Lower lobe of right lung (tissue), 2 donors: ENCODE measurements at places on chromosomes 11 and 22. TPM values are rescaled to one million over a fixed set of nuclear protein-coding genes. Genes with fewer than 3 reads are reported as not detected.
A peak's percentile ranks its signal among the peaks of the same experiment; 100 is the strongest.

The TRPM5 gene
- not detected for total RNA-seq

The NAALAD2 gene
- 1.6 TPM for total RNA-seq

The ANGPTL5 gene
- 0.71 TPM for total RNA-seq

The CTSD gene
- total RNA-seq, result 2,919 TPM

The TYR gene
- total RNA-seq, result not detected

The PARVA gene
- total RNA-seq, result 58.3 TPM

The OR5B21 gene
- not detected for total RNA-seq

The CRYBB3 gene
- total RNA-seq, result 0.74 TPM

The OR52E8 gene
- not detected for total RNA-seq

The IL17REL gene
- total RNA-seq, result 0.09 TPM

The TMEM45B gene
- total RNA-seq, result 13.8 TPM

DNA sequence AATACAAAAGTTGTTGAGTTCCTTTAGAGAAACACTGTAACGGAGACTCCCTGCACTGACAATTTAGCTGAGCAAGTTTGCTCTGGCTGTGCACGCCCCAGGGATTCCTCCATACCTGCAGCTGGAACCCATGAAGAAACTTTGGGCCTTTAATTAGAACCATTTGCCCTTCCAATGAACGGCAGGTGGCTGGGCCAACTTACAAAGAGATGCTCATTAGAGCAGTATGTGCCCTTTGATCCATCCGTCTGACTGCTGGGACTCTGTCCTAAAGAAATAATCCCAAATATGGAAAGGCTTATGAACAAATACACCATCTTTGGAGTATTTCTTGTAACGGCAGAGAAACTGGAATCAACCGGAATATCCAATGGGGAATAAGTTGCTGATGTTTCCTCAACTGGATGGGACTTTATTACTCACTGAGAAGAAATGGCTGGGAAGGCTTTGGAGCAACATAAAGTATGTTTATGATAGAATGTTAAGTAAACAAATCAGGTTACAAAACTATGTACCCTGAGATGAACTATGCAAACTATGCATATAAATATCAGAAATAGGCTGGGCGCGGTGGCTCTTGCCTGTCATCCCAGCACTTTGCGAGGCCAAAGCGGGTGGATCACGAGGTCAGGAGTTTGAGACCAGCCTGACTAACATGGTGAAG lies 24.4 kb upstream of the FBLN1 start:
- no peaks in the 10 kb centered on the region for H3K4me1 ChIP-seq
- H3K4me3 ChIP-seq, result no peak overlapping the region
- DNase-seq, result peak; percentile 43
- no peak overlapping the region for H3K27ac ChIP-seq

GRCh38 chr11:44047298-44047697 lies 483 bp upstream of the ACCSL start:
- H3K4me1 ChIP-seq, result no peaks in the 10 kb centered on the region
- H3K27ac ChIP-seq, result no peak overlapping the region
- no peak overlapping the region for H3K4me3 ChIP-seq
- no peaks in the 10 kb centered on the region for H3K36me3 ChIP-seq

DNA sequence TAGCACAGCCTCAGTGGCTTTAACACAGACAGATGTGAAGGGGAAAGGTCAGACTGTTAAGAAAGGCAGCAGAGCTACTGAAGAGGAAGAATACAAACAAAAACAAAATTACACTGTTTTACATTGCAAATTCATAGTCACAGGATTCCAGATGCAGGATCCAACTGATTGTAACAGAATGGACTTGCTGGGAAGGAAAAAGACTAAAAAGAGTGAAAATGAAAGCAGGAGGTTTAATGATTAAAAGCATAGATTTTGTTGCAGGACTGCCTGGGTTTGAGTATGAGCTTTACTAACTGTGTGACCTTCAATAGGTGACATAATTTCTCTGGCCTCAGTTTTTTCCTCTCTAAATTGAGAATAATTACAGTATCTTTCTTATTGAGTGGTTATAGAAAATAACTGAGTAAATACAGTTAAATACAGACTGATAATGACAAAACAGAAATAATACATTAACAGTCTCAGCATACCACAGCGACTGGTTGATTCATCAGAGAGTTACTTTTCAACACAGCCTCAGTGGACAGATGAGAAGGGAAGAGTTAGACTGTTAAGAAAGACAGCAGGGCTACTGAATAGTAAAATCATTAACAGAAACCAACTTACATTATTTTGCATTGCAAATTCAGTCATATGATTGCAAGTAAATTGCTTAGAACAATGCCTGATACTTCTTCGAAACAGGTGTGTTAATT lies 704.2 kb upstream of the TENM4 start:
- no peaks in the 10 kb centered on the region for H3K4me1 ChIP-seq
- H3K27me3 ChIP-seq, result no peaks in the 10 kb centered on the region
- no peak overlapping the region for H3K27ac ChIP-seq

- H3K27me3 ChIP-seq, result no peaks in the 10 kb centered on the region
- no peak overlapping the region for H3K4me3 ChIP-seq
- H3K36me3 ChIP-seq, result peaks cover 28% of the 10 kb centered on the region
- peaks cover 69% of the 10 kb centered on the region for H3K4me1 ChIP-seq
Measured at GRCh38 chr22:31947296-31947695, 3.0 kb downstream of the YWHAH start.

DNA sequence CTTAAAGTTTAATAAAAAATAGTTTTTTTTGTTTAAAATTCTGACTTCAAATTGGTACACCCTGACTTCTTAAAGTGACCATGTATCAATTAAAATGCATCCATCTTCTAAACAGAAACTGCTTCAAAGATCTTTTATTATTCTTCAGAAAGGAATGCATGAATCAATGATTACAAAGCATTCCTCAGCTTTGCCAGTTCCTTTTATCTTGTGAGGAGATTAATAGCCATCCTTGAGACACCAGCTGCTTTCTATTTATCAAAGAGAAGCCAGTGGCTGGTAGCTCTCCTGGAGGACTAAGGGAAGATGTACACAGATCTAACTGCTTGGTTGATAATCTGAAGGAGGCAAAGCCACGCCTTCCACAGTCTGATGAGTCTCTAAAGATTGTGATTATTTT lies 2222.5 kb downstream of the LRRC4C start:
- no peak for DNase-seq
- no peak overlapping the region for H3K27ac ChIP-seq
- H3K4me3 ChIP-seq, result no peak overlapping the region
- no peaks in the 10 kb centered on the region for H3K27me3 ChIP-seq
- H3K36me3 ChIP-seq, result no peaks in the 10 kb centered on the region

DNA sequence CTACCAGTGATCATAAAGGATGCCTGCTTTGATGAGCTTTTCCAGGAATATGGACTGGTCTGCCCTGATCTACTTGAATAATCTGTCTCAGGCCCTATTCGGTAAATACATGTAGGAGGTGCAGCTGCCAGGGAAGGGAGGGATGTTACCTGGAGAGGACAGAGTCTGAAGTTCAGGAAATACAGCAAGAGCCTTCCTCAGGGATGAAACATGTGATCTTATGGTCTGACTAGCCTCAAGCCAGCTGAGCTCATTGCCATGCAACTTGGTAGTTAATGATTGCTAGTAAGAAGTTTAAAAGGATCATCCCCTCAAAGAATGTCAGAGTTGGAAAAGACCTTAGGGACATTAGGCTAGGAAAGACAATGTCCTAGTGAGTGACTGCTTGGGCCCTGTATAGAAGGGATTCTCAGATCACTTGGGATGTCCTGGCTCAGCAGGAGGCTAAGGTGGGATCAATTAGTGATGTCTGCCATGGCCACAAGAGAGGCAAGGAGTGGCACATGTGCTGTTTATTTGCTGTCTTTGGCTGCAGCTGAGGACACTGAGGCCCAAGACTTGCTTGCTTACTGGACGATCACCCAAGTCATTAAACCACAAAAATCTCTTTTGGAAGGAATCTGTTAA lies 18.5 kb downstream of the PTPRJ start:
- H3K4me1 ChIP-seq, result peaks cover 22% of the 10 kb centered on the region
- H3K27ac ChIP-seq, result no peak overlapping the region
- no peak for DNase-seq
- no peaks in the 10 kb centered on the region for H3K36me3 ChIP-seq

GRCh38 chr11:57539342-57539741 lies 1.9 kb downstream of the SMTNL1 start:
- no peak overlapping the region for H3K4me3 ChIP-seq
- no peaks in the 10 kb centered on the region for H3K4me1 ChIP-seq
- H3K36me3 ChIP-seq, result no peaks in the 10 kb centered on the region
- no peaks in the 10 kb centered on the region for H3K27me3 ChIP-seq
- H3K27ac ChIP-seq, result no peak overlapping the region

- H3K4me1 ChIP-seq, result peaks cover 14% of the 10 kb centered on the region
- no peak for DNase-seq
- H3K27ac ChIP-seq, result peak overlapping the region; percentile 88
- no peaks in the 10 kb centered on the region for H3K27me3 ChIP-seq
- no peaks in the 10 kb centered on the region for H3K36me3 ChIP-seq
Measured at GRCh38 chr11:63680834-63681320, 423 bp upstream of the RTN3 start.

- H3K27me3 ChIP-seq, result no peaks in the 10 kb centered on the region
- H3K4me3 ChIP-seq, result peak overlapping the region; percentile 72
- H3K36me3 ChIP-seq, result peaks cover 35% of the 10 kb centered on the region
- H3K4me1 ChIP-seq, result peaks cover 56% of the 10 kb centered on the region
- peak overlapping the region; percentile 94 for H3K27ac ChIP-seq
Measured at GRCh38 chr22:38755155-38755910, 465 bp downstream of the SUN2 start.

GRCh38 chr22:37610480-37611129 lies 2.0 kb downstream of the GGA1 start:
- peaks cover 18% of the 10 kb centered on the region for H3K36me3 ChIP-seq
- peak overlapping the region; percentile 91 for H3K27ac ChIP-seq
- H3K27me3 ChIP-seq, result no peaks in the 10 kb centered on the region

- H3K27me3 ChIP-seq, result no peaks in the 10 kb centered on the region
- DNase-seq, result no peak
- H3K36me3 ChIP-seq, result no peaks in the 10 kb centered on the region
- no peak overlapping the region for H3K27ac ChIP-seq
Measured at GRCh38 chr11:66361502-66361941, 10.0 kb downstream of the SLC29A2 start.

- peak overlapping the region; percentile 71 for H3K4me3 ChIP-seq
- DNase-seq, result peak; percentile 60
- peaks cover 28% of the 10 kb centered on the region for H3K4me1 ChIP-seq
- H3K27ac ChIP-seq, result peak overlapping the region; percentile 78
Measured at GRCh38 chr11:111541254-111542061, 938 bp downstream of the LAYN start.

- DNase-seq, result peak; percentile 57
- H3K36me3 ChIP-seq, result no peaks in the 10 kb centered on the region
- H3K4me3 ChIP-seq, result no peak overlapping the region
- peaks cover 5% of the 10 kb centered on the region for H3K4me1 ChIP-seq
- H3K27ac ChIP-seq, result no peak overlapping the region
Measured at GRCh38 chr11:115623021-115623451, 118.8 kb upstream of the CADM1 start.

- DNase-seq, result peak; percentile 78
- H3K4me3 ChIP-seq, result peak overlapping the region; percentile 97
- no peaks in the 10 kb centered on the region for H3K36me3 ChIP-seq
- peaks cover 17% of the 10 kb centered on the region for H3K4me1 ChIP-seq
- H3K27me3 ChIP-seq, result no peaks in the 10 kb centered on the region
Measured at GRCh38 chr11:57514538-57515331, 767 bp downstream of the SLC43A1 start.

- no peak overlapping the region for H3K4me3 ChIP-seq
- no peak for DNase-seq
- H3K4me1 ChIP-seq, result peaks cover 9% of the 10 kb centered on the region
Measured at GRCh38 chr22:44311104-44311854, 1.5 kb downstream of the SHISAL1 start.

- DNase-seq, result peak; percentile 82
- peaks cover 12% of the 10 kb centered on the region for H3K36me3 ChIP-seq
- peaks cover 34% of the 10 kb centered on the region for H3K27me3 ChIP-seq
- H3K4me1 ChIP-seq, result peaks cover 31% of the 10 kb centered on the region
- peak overlapping the region; percentile 98 for H3K4me3 ChIP-seq
- H3K27ac ChIP-seq, result peak overlapping the region; percentile 97
Measured at GRCh38 chr11:66289548-66290329, 796 bp upstream of the YIF1A start.

- no peak overlapping the region for H3K27ac ChIP-seq
- DNase-seq, result no peak
- no peaks in the 10 kb centered on the region for H3K4me1 ChIP-seq
- no peak overlapping the region for H3K4me3 ChIP-seq
Measured at GRCh38 chr11:105574974-105575373, 34.9 kb upstream of the GRIA4 start.

GRCh38 chr11:29300420-29300819 lies 716.4 kb downstream of the KCNA4 start:
- DNase-seq, result no peak
- H3K4me3 ChIP-seq, result no peak overlapping the region
- no peaks in the 10 kb centered on the region for H3K36me3 ChIP-seq
- no peaks in the 10 kb centered on the region for H3K4me1 ChIP-seq
- H3K27ac ChIP-seq, result no peak overlapping the region

DNA sequence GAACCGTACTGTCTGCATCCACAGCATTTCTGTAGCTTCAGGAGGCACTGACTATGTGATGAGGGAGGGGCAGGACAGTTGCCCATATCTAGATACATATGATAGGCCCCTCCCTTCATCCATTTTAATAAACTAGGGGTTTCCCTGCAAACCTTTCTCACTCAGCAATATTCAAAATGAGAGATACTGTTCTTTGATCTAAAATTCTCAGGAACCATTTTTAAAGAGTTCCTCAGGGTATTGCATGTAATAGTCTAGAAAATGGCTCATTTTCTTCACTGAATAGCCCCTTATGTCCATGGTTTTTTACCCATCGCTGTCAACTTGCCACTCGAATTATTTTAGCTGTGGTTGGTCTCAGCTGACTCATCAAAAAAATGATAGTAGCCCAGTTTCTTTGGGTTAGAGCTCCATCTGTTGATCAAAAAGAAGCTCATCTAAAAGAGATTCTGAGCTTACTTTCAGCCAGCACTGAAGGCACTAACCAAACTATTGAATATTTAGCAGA lies 37.0 kb upstream of the DNAJB7 start:
- H3K36me3 ChIP-seq, result peaks cover 23% of the 10 kb centered on the region
- no peak overlapping the region for H3K27ac ChIP-seq
- no peaks in the 10 kb centered on the region for H3K4me1 ChIP-seq
- H3K27me3 ChIP-seq, result no peaks in the 10 kb centered on the region
- DNase-seq, result no peak

GRCh38 chr11:63179432-63180041 lies 35.5 kb upstream of the SLC22A24 start:
- no peaks in the 10 kb centered on the region for H3K4me1 ChIP-seq
- DNase-seq, result no peak
- no peaks in the 10 kb centered on the region for H3K36me3 ChIP-seq
- no peak overlapping the region for H3K27ac ChIP-seq

DNA sequence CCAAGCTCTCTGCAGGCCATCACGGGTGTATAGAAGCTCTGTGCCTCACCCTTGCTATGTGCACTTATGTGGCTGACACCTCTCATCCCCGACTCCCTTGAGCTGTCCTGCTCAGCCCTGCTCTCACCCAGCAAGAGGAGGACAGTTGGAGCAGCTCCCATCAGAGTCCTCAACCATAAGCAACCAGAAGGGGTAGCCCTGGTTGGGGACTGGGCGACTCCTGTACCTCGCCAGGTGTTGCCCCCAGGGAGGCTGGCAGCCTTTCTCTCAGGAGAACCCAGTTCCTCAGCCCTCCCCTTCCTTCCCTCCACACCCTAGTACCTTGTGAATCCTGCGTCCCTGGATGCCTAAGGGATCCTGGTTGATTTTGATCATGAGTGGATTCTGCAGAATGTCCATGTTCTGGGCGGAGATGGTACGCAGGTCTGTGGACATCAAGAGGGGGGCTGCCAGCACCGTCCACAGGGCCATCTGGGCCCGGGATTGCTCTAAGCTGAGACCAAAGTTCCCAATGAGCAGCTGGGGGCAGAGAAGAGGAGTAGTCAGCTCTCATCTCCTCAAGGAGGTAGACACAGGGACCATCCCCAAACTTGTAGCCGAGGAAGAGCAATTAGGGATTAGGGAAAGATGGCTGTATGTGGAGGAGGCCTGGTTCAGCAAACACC lies 8.0 kb downstream of the NAGA start:
- DNase-seq, result no peak
- H3K27ac ChIP-seq, result no peak overlapping the region
- no peaks in the 10 kb centered on the region for H3K27me3 ChIP-seq
- H3K36me3 ChIP-seq, result peaks cover 89% of the 10 kb centered on the region
